Effector CD8-positive, alpha-beta T cell (primary cell): ENCODE measurements at places on chromosomes 1 and 21.

GRCh38 chr1:243495442-243496186, 239.8 kb downstream of the SDCCAG8 start:
- DNase-seq = no peak

- no peak for DNase-seq
Observed at GRCh38 chr1:38489844-38490270, 369.7 kb downstream of the RRAGC start.

DNA sequence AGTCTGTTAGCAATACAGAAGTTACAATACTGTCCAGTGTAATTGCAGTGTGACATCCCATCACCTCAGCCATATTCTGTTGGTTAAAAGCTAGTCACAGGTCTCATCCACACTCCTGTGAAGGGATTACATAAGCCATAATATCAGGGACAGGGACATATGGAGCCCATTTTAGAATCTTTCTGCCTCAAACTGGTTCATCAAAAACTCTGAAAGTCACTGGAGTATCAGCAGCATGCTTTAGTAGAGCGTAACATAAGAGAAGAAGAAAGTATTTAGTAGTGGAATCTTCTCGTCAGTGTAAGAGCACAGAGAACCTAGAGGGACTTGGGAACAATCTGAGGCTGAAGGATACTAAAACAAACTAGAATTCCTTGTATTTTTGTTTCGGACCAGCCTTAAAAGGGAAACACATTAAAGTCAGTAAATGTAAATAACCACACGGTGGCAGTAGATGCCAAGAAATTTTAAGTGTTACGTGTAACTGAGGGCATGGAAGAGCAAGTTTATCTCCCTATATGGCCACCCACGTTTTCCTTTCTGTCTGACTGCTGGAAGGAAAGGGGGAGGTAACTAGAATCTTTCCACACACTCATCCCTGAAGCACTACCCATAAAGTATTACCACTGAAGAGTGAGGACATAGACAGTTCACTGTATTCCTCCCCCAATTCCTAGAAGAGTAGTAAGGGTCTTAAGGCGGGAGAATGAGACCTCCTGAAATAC, 41.6 kb upstream of the AGL start:
- DNase-seq = no peak

DNA sequence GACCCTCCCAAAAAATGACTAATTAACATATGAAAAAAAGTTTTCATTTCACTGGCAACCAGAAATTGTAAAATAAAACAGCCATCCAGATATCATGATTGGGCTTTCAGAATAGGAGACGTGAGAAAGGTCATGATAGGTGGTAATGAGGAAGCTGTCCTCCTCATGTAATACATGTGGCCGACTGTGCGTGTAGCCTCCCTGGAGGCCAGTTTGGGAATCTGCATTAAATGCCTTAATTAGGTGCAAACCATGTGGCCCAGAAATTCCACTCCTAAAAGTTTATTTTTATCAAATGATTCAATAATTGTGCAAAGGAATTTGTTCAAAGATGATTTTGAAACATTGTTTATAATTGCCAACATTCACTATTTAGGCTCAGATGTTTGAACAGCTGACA, 127.6 kb upstream of the C1orf105 start:
- DNase-seq = no peak

- DNase-seq = no peak
Observed at GRCh38 chr1:41463516-41463915, 21.0 kb downstream of the EDN2 start.

GRCh38 chr1:80645621-80646020, 1155.1 kb upstream of the ADGRL2 start:
- DNase-seq = no peak

DNA sequence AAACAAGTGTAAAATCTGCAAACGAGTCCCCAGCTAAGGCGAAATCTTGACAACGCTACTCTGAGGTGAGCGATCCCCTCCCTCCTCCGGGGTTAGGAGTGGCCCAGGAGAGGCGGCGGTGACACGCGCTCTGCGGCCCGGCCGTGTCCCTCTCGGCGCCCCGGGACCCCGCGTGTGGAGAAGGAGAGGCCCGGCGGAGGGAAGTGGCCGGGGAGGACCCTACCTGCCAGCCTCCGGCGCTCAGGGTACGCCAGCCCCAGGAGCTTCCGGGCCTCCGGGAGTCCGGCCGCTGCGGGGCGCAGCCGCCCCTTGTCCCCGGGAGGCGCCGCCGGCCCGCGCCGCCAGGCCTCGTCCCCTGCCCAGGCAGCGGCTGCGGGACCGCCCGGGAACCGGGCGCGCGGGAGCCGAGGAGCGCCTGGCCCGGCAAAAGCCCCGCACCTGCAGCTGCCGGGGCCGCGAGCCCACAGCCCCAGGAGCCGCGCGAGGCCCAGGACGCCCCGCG, 543 bp downstream of the ABCB10 start:
- no peak for DNase-seq

GRCh38 chr1:184752656-184753055, 2.0 kb downstream of the EDEM3 start:
- DNase-seq = no peak

DNA sequence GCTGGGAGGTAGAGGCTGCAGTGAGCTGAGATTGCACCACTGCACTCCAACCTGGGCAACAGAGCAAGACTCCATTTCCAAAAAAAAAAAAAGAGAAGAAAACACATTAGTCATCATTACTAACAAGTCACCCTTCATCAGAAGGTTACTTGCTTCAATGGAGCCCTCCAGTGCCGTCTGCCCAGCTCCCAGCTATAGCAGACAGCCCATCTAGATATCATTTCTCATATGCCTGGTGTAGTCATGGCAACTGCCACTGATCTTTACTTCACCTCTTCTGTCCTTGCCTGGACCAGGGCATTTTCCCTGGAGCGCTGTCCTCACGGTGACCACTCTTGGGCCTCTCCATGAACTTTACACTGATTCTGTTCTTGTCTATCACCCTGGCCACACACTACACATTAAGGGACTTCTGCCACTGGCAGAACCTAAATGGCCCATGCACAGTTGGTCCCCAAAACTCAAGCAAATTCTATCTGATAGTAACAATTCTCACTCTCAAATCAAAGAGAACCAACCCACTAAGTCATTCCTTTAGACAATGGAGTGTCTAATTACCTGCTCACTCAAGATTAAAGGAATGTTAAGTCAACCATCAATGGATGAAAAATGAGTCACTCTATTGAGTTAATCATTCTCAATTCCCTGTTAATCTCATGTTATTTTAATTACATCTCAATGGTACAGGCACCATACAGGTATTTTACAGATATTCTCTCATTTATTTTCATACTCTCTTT, 12.9 kb downstream of the GPA33 start:
- DNase-seq = no peak

DNA sequence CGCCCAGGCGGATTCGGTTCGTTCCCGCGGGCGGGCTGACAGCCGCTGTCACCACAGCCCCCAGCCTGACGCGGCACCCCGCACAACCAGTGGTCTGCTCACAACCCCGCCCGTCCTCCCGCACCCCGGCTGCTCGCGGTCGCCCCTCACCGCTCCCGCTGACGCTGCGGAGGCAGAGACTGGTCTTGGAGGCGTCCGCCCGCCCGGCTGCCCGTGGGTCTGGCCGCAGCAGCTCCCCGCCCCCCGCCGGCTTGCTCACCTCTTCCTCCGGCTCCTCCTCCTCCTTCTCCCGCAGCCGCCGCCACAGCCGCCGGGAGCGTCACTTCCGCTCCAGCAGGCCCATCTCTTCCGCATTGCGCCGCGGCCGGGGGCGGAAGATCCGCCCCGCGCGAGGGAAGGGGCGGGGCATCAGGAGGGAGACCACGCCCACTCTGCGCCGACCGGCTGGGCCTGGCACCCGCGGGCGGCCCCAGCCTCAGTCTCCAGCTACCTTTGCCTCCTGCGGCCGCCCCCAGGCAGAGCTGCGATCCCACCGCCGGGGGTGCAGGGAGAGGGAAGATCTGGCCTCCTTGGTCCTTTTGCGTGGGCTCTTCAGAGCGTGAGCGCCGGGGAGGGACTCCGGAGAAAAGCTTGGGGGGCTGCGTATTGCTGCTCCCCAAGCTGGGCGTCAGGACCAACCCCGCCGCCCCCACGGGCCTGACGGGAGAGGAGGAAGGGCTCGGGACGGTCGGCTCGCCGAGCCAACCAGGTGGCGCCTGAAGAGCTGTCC, at the start of gene SYNJ1:
Gene SYNJ1, minus strand, starts transcription at position 327 of the 769 bp plus-strand sequence. CDS start 1,118 bp downstream, outside the sequence.
- peak; percentile 89 for DNase-seq

DNA sequence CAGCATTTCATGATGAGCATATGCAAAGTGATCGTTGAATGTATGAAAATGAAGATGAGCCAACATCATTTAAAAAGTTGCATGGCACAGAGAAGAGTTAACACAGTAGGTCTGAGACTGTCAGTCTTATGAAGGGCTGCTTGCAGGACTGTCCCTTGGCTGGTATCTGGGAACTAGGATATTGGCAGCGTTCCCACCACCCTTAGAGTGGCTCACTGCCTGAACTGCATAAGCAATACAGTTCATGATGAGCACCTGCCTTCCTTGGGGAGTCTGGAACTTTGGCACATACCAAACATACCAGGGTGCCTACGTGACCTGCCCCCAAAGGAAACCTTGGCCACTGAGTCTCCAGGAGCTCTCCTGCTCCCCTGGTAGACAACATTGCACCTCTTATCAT, 161.8 kb downstream of the DSCAM start:
- no peak for DNase-seq

GRCh38 chr1:197180252-197180878, 33.9 kb upstream of the ASPM start:
- no peak for DNase-seq

- no peak for DNase-seq
Observed at GRCh38 chr1:8871965-8872399, 6.5 kb downstream of the ENO1 start.

GRCh38 chr1:224506141-224506814, 71.7 kb upstream of the WDR26 start:
- DNase-seq = no peak

GRCh38 chr1:244672946-244673682, 20.2 kb downstream of the DESI2 start:
- no peak for DNase-seq

- no peak for DNase-seq
Observed at GRCh38 chr1:76095802-76096201, 21.3 kb downstream of the ST6GALNAC3 start.

DNA sequence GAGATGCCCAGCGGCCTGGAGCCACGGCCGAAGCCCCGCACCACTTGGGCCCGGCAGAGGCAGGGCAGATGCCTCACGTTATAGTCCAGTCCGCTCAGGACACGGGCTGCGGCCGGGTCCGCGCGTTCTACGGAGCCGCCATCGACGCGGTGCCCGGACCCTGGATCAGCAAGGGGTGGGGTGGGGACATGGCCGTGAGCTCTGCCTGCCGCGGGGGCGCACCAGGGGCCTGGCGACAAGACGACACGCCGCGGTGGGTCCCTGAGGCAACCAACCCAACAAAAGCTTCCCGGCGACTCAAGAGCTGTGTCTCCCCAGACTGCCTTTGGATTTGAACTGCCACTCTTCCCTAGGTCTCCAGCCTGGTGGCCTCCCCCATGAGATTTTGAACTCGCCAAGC, 211.4 kb upstream of the GREM2 start:
- DNase-seq = no peak

GRCh38 chr1:203328714-203329122, 22.2 kb downstream of the FMOD start:
- DNase-seq = no peak

GRCh38 chr1:35866991-35867390, 16.0 kb upstream of the AGO1 start:
- DNase-seq = no peak
